ENCODE measurements at places on chromosomes 1 and 21. TPM values are rescaled to one million over a fixed set of nuclear protein-coding genes. Genes with fewer than 3 reads are reported as not detected.

FAM229A gene
- total RNA-seq: 6.2 TPM

ASCL5 gene
- not detected for total RNA-seq

TNFRSF25 gene
- total RNA-seq: 6.0 TPM

WNT3A gene
- not detected for total RNA-seq

TINAGL1 gene
- total RNA-seq: 154 TPM

PRKCZ gene
- 1.4 TPM for total RNA-seq

SLAMF8 gene
- 11.3 TPM for total RNA-seq

CD1E gene
- total RNA-seq: not detected

TMEM50B gene
- total RNA-seq: 36.1 TPM

FHAD1 gene
- total RNA-seq: 0.55 TPM

LENEP gene
- total RNA-seq: not detected

IL22RA1 gene
- total RNA-seq: not detected

FAM177B gene
- total RNA-seq: not detected

TTC22 gene
- total RNA-seq: not detected

ADAM30 gene
- total RNA-seq: not detected

RCC2 gene
- 41.3 TPM for total RNA-seq

HHIPL2 gene
- total RNA-seq: not detected

SYPL2 gene
- 7.3 TPM for total RNA-seq

TPTE gene
- not detected for total RNA-seq

ATP1A4 gene
- 0.39 TPM for total RNA-seq

CYP2J2 gene
- total RNA-seq: not detected

Data from mesenteric fat pad (tissue), 1 donor.